ENCODE measurements at places on chromosomes 7 and 10. TPM values are rescaled to one million over a fixed set of nuclear protein-coding genes. Genes with fewer than 3 reads are reported as not detected.

GRCh38 chr7:30251708-30252329 lies 32.6 kb upstream of the ZNRF2 start:
- no peak overlapping the region for H3K4me3 ChIP-seq
- H3K27me3 ChIP-seq, result no peaks in the 10 kb centered on the region
- no peaks in the 10 kb centered on the region for H3K36me3 ChIP-seq
- no peak overlapping the region for H3K27ac ChIP-seq
- no peak for DNase-seq

Gene EGFR
- 61.5 TPM for total RNA-seq

Gene GLI3
- 19.6 TPM for total RNA-seq

DNA sequence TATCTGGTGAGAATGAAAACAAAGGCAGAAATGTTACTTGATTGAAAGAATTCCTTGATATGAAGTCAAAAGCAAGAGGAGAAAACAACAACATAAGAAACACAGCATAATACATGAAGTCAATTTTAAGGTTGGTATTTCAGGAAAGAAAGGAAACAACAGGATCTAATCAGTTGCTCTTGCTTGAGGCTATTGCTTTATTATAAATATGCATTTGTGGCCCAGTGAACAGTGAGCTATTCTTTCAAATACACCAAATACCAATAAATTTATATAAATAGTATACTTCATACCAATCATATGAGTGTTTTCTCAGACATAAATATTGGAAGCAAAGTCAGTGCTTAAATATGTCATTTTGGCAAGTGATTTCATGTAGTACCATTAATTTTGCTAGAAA lies 806.6 kb downstream of the NXPH1 start:
- H3K27me3 ChIP-seq, result no peaks in the 10 kb centered on the region
- H3K4me1 ChIP-seq, result no peaks in the 10 kb centered on the region
- H3K27ac ChIP-seq, result no peak overlapping the region
- no peak for DNase-seq
- no peak overlapping the region for H3K4me3 ChIP-seq

GRCh38 chr10:70803775-70804420 lies 11.8 kb upstream of the SGPL1 start:
- no peaks in the 10 kb centered on the region for H3K4me1 ChIP-seq
- no peak overlapping the region for H3K27ac ChIP-seq
- H3K27me3 ChIP-seq, result no peaks in the 10 kb centered on the region
- no peak overlapping the region for H3K4me3 ChIP-seq

Gene SLC29A4
- total RNA-seq, result 3.0 TPM

DNA sequence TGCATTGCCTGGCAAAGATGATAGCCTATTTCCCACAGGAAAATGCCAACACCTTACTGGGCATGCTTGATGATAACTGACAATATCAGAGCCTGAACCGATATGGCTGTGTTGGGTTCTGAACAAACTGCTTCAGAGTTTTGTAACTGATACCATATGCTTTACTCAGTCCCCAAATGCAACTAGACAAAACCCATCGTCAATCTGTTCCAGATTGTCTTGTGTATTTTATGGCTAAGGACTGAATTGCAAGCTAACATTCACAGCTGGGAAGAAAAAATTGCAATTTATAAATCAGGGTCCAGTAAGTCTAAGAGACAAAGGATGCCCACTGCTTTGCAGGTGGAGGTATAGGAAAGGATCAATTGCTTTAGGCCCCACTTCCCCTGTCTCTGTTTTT lies 116.8 kb upstream of the WNT16 start:
- DNase-seq, result no peak
- no peak overlapping the region for H3K4me3 ChIP-seq
- H3K4me1 ChIP-seq, result peaks cover 10% of the 10 kb centered on the region
- no peaks in the 10 kb centered on the region for H3K27me3 ChIP-seq
- H3K36me3 ChIP-seq, result no peaks in the 10 kb centered on the region
- no peak overlapping the region for H3K27ac ChIP-seq

Gene TUBB8
- total RNA-seq, result not detected

DNA sequence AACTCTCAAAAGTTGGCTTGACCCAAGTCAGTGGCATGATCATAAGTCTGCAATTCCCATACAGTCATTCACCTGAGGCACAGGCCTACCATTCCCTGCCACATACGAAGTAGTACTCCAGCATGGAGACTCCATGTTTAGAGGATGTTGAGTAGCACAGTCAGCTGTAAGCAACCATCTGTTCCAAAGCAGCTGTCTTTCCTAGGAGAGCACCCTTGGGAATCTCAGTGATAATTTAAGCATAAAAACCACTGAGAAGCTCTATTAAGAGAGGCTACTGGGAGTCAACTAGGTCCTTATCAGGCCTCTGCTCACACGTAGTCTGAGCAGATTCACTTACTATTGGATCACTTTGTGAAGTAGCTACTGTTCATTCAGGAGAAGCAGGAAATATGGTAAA lies 61.6 kb upstream of the UNC5B start:
- H3K27ac ChIP-seq, result no peak overlapping the region
- no peaks in the 10 kb centered on the region for H3K27me3 ChIP-seq
- no peaks in the 10 kb centered on the region for H3K4me1 ChIP-seq
- H3K36me3 ChIP-seq, result no peaks in the 10 kb centered on the region
- no peak for DNase-seq

DNA sequence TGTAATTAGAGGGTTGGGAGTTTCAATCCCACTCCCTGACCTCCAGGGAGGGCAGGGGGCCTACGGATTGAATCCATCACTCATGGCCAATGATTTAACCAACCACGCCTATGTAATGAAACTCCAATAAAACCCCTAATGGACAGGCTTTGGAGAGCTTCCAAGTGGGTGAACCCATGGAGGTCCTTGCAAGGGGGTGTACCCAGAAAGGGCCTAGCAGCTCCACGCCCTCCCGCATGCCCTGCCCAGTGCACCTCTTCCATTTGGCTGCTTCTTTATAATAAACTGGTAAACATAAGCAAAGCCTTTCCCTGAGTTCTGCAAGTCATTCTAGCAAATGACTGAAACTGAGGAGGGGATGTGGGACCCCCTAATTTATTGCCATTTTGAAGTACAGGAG lies 280.1 kb downstream of the FRMD4A start:
- no peaks in the 10 kb centered on the region for H3K27me3 ChIP-seq
- no peak overlapping the region for H3K27ac ChIP-seq
- no peaks in the 10 kb centered on the region for H3K4me1 ChIP-seq
- H3K4me3 ChIP-seq, result no peak overlapping the region
- H3K36me3 ChIP-seq, result no peaks in the 10 kb centered on the region
- DNase-seq, result no peak

DNA sequence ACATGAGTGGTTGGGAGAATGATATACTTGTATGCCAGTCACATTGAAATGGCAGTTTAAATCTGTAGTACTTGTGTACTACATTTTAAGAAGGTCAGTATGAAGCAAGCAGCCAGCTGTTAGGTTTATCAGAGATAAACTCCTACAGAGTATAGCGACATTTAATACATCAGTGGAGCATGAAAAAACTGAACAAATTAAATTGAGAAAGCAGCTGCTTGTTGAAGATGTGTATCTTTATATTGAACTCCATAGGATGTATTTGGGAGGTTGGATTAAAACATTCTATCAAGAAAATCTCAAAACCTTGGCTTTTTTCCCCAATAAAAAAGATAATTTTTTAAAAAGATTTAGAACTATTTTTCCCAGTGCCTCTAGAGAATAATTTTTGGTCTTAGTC lies 47.8 kb downstream of the PHF14 start:
- H3K4me3 ChIP-seq, result no peak overlapping the region
- no peaks in the 10 kb centered on the region for H3K4me1 ChIP-seq
- no peak overlapping the region for H3K27ac ChIP-seq
- peaks cover 6% of the 10 kb centered on the region for H3K36me3 ChIP-seq
- no peak for DNase-seq

GRCh38 chr10:76319661-76320060 lies 888.2 kb downstream of the LRMDA start:
- no peak overlapping the region for H3K27ac ChIP-seq
- H3K4me1 ChIP-seq, result no peaks in the 10 kb centered on the region
- H3K36me3 ChIP-seq, result no peaks in the 10 kb centered on the region

- H3K27ac ChIP-seq, result no peak overlapping the region
- H3K27me3 ChIP-seq, result no peaks in the 10 kb centered on the region
- no peak for DNase-seq
Measured at GRCh38 chr7:16944936-16945335, 63.2 kb upstream of the AGR3 start.

DNA sequence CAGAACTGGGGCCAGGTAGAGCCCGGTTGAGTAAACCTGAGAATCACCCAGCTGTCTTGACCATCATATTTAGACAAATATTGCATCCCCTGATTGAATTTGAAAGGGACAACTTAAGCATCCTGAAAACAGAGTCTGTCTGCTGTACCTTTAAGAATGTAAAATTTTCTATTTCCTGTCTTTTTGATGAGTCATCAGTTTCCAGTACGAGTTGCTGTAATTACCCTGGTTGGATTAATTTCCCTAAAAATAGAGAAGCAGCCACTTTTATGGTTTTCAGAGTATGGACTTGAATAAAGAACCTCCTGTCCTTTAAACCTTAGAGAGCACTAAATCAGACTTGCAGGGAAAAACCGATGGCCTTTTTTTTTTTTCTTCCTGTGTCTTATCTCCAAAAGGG lies 164.6 kb upstream of the SH2B2 start:
- no peak for DNase-seq
- no peaks in the 10 kb centered on the region for H3K36me3 ChIP-seq
- H3K4me1 ChIP-seq, result peaks cover 14% of the 10 kb centered on the region
- no peak overlapping the region for H3K4me3 ChIP-seq
- no peak overlapping the region for H3K27ac ChIP-seq

DNA sequence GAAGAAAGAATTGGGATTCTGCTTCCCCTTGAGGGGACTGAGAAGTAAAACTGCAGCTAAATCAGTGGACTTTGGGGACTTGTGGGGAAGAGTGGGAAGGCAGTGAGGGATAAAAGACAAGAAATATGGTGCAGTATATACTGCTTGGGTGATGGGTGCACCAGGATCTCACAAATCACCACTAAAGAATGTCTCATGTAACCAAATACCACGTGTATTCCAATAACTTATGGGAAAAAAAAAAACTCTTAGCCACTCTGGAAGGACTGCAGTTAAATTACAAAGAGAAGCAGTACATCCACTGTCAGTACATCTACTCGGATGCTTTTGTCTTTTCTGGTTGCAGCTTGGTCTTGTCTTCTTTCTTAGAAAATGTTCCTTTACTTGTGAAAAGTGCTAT lies 27.4 kb upstream of the GOT1 start:
- H3K27me3 ChIP-seq, result no peaks in the 10 kb centered on the region
- no peak overlapping the region for H3K27ac ChIP-seq
- no peak for DNase-seq
- H3K36me3 ChIP-seq, result no peaks in the 10 kb centered on the region
- H3K4me3 ChIP-seq, result no peak overlapping the region

DNA sequence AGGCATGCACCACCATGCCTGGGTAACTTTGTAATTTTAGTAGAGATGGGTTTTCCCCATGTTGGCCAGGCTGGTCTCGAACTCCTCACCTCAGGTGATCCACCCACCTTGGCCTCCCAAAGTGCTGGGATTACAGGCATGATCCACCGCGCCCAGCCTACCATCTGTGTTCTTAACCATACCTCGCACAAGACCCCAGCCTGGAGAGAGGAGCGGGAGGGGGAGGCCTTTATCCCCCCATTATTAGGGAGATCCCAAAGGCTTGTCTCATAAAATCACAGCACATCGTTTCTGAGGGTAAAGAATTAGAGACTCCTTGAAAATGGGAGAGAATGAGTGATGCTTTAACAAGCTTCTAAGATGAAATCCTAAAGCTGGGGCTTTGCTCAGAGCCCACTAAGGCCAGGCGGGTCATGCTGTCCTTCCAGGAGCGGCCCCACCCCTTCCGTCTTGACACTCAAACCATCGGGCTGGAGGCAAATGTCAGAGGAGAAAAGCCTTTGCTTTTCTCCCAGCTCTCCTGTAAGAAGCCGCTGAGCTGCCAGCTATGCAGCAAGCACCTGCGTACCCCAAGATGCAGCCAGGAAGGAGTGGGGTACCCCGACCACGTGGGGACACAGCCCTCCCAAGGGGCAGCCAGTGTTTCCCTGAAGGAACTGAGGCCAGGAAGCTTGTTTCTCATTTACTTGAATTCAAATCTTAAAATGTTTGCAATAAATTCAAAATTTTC lies 339.7 kb downstream of the PTPRN2 start:
- H3K27me3 ChIP-seq, result no peaks in the 10 kb centered on the region
- H3K36me3 ChIP-seq, result no peaks in the 10 kb centered on the region
- DNase-seq, result peak; percentile 48
- H3K4me1 ChIP-seq, result no peaks in the 10 kb centered on the region

DNA sequence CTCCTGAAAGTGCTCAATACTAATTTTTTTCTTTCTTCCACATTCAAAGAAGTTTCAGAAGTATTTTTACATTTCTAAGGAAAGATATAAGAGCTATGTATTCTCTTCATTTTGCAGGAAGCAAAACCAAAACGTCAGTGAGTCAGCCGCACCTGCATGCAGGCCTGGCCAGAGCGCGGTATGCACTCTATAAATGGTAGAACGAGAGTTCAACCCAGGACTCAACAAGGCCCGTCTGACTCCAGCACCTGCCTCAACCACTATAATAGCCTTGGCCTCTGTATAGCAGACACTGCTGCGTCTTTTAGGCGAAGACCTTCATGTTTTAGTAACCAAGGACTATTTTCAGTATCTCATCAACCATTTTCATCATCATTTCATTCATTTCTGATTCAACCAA lies 113.2 kb downstream of the KMT2E start:
- no peak for DNase-seq
- H3K27ac ChIP-seq, result no peak overlapping the region
- no peak overlapping the region for H3K4me3 ChIP-seq
- H3K4me1 ChIP-seq, result no peaks in the 10 kb centered on the region
- H3K27me3 ChIP-seq, result no peaks in the 10 kb centered on the region

DNA sequence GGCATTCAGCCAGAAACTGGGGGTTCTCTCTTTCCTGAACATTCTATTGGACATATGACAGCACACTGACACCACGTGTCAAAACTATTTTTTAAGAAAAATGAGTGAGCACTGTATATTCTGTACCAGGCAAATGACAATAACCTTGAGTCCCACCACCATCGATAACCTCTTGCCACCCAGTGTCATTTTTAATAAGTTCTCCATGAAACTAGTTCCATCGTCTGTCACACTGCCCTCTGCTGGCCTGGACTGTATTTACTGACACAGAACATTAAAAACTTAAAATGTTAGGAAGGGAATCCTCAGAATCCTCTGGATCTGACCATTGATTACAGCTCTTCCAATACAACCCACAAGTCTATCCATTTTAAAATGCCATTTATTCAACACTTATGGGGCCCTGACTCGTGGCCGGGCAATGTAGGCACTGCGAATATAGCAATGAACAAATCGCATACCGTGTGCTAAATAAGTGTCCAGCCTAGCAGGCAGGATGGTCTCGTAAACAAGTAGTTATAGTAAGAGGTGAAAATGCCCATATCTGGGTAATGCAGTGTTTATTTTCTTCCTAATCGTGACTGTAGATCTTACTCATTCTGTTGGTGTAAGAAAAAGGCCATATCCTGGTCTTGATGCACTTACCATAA lies 35.9 kb upstream of the CACNB2 start:
- no peaks in the 10 kb centered on the region for H3K36me3 ChIP-seq
- no peaks in the 10 kb centered on the region for H3K4me1 ChIP-seq
- no peaks in the 10 kb centered on the region for H3K27me3 ChIP-seq
- H3K4me3 ChIP-seq, result no peak overlapping the region
- no peak for DNase-seq

Gene OR2F1
- not detected for total RNA-seq

- no peaks in the 10 kb centered on the region for H3K4me1 ChIP-seq
- no peaks in the 10 kb centered on the region for H3K27me3 ChIP-seq
- H3K36me3 ChIP-seq, result no peaks in the 10 kb centered on the region
- no peak for DNase-seq
Measured at GRCh38 chr10:64090865-64091264, 569.7 kb downstream of the REEP3 start.
